Right atrium auricular region (tissue), 2 donors: ENCODE measurements at places on chromosomes 6 and 20.

GRCh38 chr6:141541581-141542324 is 591.0 kb upstream of the GJE1 start:
- no peak for DNase-seq

- DNase-seq, result no peak
Measured at GRCh38 chr6:80348263-80348662, 241.8 kb downstream of the BCKDHB start.

DNA sequence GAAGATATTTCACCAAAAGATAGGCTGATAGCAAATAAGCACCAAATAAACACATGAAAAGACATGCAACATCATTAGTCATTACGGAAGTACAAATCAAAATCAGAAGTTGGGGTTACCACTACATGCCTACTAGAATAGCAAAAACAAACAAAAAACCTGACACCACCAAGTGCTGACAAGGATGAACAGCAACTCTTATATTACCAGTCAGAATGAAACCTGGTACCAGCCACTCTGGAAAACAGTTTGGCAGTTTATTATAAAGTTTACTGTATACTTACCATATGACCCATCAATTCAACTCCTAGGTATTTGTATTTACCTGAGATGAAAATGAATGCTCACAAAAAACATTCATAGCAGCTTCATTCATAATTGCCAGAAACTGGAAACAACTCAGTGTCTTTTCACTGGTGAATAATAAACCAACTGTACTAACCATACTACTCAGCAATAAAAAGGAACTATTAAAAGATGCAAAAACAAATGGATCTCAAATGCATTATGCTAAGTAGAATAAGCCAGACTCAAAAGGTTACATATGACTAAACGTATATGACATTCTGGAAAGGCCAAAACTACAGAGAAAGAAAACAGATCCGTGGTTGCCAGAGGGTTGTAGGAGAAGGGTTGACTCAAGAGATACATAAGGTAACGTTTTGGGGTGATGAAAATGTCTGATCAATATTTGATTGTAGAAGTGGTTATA is 33.0 kb downstream of the NUP153 start:
- no peak for DNase-seq

- DNase-seq, result peak; percentile 75
Measured at GRCh38 chr20:38290829-38291814, 12.8 kb upstream of the BPI start.

- DNase-seq, result no peak
Measured at GRCh38 chr6:6982663-6983062, 125.1 kb upstream of the RREB1 start.

- no peak for DNase-seq
Measured at GRCh38 chr6:166441325-166442078, 58.8 kb upstream of the MPC1 start.

- peak; percentile 56 for DNase-seq
Measured at GRCh38 chr20:59827138-59828056, 106.0 kb downstream of the SYCP2 start.
